ENCODE measurements at places on chromosomes 7 and 10. TPM values are rescaled to one million over a fixed set of nuclear protein-coding genes. Genes with fewer than 3 reads are reported as not detected.

BEND7 gene
- 10.7 TPM for total RNA-seq

- no peak overlapping the region for H3K4me3 ChIP-seq
- no peak overlapping the region for H3K27ac ChIP-seq
- DNase-seq = no peak
- H3K36me3 ChIP-seq = no peaks in the 10 kb centered on the region
- no peaks in the 10 kb centered on the region for H3K27me3 ChIP-seq
Measured at GRCh38 chr10:125296598-125296997, 136.2 kb upstream of the CTBP2 start.

DNA sequence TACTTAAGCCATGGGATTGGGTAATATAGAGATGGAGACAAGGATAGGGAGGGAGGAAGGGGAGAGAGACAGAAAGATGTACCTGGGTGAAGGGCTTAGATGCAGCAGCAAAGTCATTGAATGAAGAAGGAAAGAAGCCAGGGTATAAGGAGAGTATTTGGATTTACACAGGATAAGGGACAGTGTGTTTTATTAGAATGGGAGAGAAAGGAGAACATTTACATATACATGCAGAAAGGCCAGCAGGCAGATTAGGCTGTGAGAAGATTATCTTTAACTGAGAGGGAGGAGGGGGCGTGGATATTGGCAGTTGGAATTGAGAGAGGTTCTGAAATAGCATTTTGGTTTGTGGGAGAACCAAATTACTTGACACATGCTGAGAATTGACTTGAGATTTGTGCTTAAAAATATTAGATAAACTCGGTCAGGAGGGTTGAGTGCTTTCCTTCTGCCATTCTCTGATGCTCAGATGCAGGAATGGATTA is 161.5 kb upstream of the ZNF804B start:
- no peaks in the 10 kb centered on the region for H3K36me3 ChIP-seq
- H3K4me1 ChIP-seq = no peaks in the 10 kb centered on the region
- no peak for DNase-seq
- no peak overlapping the region for H3K27ac ChIP-seq
- H3K4me3 ChIP-seq = no peak overlapping the region
- no peaks in the 10 kb centered on the region for H3K27me3 ChIP-seq

- H3K27ac ChIP-seq = peak overlapping the region; percentile 24
- H3K4me3 ChIP-seq = no peak overlapping the region
- peaks cover 3% of the 10 kb centered on the region for H3K4me1 ChIP-seq
- no peaks in the 10 kb centered on the region for H3K36me3 ChIP-seq
- H3K27me3 ChIP-seq = no peaks in the 10 kb centered on the region
- DNase-seq = no peak
Measured at GRCh38 chr10:51707392-51707791, 8.0 kb upstream of the CSTF2T start.

DNA sequence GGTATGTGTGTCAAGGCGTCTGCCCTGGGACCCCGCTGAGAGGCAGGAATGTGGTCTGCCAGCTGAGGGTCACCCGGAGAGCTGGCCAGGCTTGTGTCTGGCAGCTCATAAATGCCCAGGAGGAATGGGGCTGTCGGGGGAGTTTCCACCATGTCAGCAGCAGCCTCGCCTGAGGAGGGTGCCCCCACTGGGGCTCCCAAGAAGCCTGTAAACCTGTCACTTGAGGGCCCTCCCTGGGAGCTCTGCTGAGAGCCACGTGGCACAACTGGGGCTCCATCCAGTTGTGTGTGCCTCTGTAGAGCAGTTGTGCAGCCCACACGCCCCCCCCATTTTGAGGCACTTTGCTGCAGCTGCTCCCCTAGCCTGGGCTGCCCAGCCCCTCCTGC is 70.6 kb downstream of the NEURL1 start:
- H3K27me3 ChIP-seq = no peaks in the 10 kb centered on the region
- no peak for DNase-seq
- no peak overlapping the region for H3K4me3 ChIP-seq
- no peaks in the 10 kb centered on the region for H3K4me1 ChIP-seq
- H3K27ac ChIP-seq = no peak overlapping the region
- no peaks in the 10 kb centered on the region for H3K36me3 ChIP-seq

PAPSS2 gene
- total RNA-seq = 2.4 TPM

- H3K4me1 ChIP-seq = peaks cover 14% of the 10 kb centered on the region
- peak within 1 kb of the TSS; percentile 92 for H3K27ac ChIP-seq
- H3K36me3 ChIP-seq = no peaks in the 10 kb centered on the region
- H3K4me3 ChIP-seq = peak within 1 kb of the TSS; percentile 82
Measured at GRCh38 chr7:99143853-99144672, at the start of gene SMURF1. Gene SMURF1 (minus strand): TSS chr7:99144108. CDS start chr7:99143780, 328 bp downstream.

DNA sequence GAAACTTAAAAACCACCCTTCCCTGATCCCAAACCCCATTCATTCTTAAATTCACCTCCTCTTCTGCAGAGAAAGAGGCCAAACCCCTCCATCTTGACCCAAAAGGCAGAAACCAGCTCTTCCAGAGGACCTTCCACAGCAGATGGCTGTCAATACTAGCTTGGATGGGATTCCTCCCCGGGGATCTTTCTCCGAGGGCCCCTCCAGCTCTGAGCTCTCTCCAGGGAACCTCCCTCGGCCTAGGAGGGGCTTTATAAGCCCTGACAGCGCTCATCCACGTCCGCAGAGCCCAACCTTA is 5.4 kb downstream of the TNRC18 start:
- peak overlapping the region; percentile 100 for H3K27ac ChIP-seq
- DNase-seq = no peak
- H3K4me1 ChIP-seq = peaks cover 27% of the 10 kb centered on the region
- peak overlapping the region; percentile 94 for H3K4me3 ChIP-seq
- no peaks in the 10 kb centered on the region for H3K36me3 ChIP-seq
- no peaks in the 10 kb centered on the region for H3K27me3 ChIP-seq

DNA sequence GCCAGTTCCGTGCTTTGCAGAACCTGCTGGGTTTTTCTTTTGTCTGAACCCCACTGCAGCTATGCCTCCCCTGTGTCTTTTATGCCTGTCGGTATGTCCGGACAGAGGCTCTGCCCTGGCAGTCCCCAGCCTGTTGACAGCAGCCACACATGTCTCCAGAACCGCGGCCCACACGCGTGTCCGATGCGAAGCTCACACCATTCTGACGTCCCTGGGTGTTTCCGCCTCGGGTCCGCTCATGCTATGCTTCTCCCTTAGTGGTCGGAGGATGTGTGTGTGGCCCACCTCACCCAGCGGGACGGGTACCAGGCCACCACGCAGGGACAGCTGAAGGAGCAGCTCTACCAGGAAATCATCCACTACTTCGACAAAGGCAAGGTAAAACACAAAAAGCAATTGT is 164.6 kb upstream of the NPS start:
- H3K36me3 ChIP-seq = no peaks in the 10 kb centered on the region
- no peaks in the 10 kb centered on the region for H3K27me3 ChIP-seq
- no peaks in the 10 kb centered on the region for H3K4me1 ChIP-seq
- no peak overlapping the region for H3K4me3 ChIP-seq
- DNase-seq = no peak

GRCh38 chr10:24706479-24707118 is 17.1 kb downstream of the ARHGAP21 start:
- H3K4me3 ChIP-seq = no peak overlapping the region
- H3K36me3 ChIP-seq = no peaks in the 10 kb centered on the region
- H3K27me3 ChIP-seq = no peaks in the 10 kb centered on the region
- H3K27ac ChIP-seq = no peak overlapping the region

- no peak overlapping the region for H3K27ac ChIP-seq
- H3K4me3 ChIP-seq = no peak overlapping the region
- no peaks in the 10 kb centered on the region for H3K36me3 ChIP-seq
- H3K27me3 ChIP-seq = no peaks in the 10 kb centered on the region
- peaks cover 5% of the 10 kb centered on the region for H3K4me1 ChIP-seq
- no peak for DNase-seq
Measured at GRCh38 chr10:11678074-11678793, 63.9 kb upstream of the ECHDC3 start.

AGMO gene
- 0.11 TPM for total RNA-seq

JCAD gene
- 44.3 TPM for total RNA-seq

- H3K4me3 ChIP-seq = no peak overlapping the region
- no peak overlapping the region for H3K27ac ChIP-seq
- H3K27me3 ChIP-seq = no peaks in the 10 kb centered on the region
- no peaks in the 10 kb centered on the region for H3K4me1 ChIP-seq
- peak; percentile 8 for DNase-seq
Measured at GRCh38 chr7:104548861-104549260, 220.5 kb downstream of the LHFPL3 start.

GRCh38 chr10:11358011-11358410 is 253.4 kb downstream of the USP6NL start:
- DNase-seq = no peak
- H3K27ac ChIP-seq = no peak overlapping the region
- no peaks in the 10 kb centered on the region for H3K27me3 ChIP-seq
- H3K36me3 ChIP-seq = no peaks in the 10 kb centered on the region

- no peaks in the 10 kb centered on the region for H3K36me3 ChIP-seq
- no peaks in the 10 kb centered on the region for H3K4me1 ChIP-seq
- no peaks in the 10 kb centered on the region for H3K27me3 ChIP-seq
Measured at GRCh38 chr10:131580674-131581073, 269.2 kb upstream of the TCERG1L start.

DNA sequence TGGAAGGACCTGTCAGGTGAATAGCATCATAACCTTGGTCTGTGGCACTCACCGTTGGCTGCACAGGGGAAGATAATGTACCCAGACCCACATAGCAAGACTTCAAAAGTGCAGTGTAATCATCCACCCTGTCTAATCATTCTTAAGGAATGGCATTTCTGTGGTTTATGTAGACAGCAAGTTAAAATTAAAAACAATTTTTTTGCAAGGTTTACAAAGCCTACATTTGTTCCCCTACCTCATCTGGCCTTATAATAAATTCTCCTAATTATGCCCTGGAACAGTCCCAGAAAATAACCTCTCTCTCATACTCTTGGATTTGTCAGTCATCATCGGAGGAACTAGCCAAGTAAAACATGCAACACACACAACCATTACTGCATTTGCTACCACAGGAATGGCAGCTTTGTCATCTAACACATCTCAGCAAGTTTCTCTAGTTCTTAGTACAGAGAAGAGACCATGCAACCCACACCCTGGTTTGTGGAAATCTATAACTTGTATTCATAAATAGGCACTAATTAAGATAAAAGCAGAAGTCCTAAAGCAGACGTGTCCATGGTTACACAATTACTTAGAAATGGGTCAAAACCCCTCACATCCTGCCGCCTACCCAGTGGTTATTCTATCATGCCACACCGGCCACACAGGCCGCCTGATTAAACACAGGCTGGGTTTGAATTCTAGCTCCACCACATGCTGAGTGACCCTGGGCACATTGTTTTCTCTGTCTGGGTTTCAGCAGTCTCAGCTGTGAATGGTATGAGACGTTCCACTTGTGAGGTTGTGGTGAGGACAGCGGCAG is 19.1 kb downstream of the ABLIM1 start:
- no peaks in the 10 kb centered on the region for H3K36me3 ChIP-seq
- H3K27ac ChIP-seq = peak overlapping the region; percentile 4
- no peak overlapping the region for H3K4me3 ChIP-seq
- peaks cover 37% of the 10 kb centered on the region for H3K4me1 ChIP-seq

- no peak for DNase-seq
- H3K4me3 ChIP-seq = no peak overlapping the region
- H3K27me3 ChIP-seq = no peaks in the 10 kb centered on the region
- no peaks in the 10 kb centered on the region for H3K36me3 ChIP-seq
- no peak overlapping the region for H3K27ac ChIP-seq
Measured at GRCh38 chr7:147304376-147304775, 1187.8 kb downstream of the CNTNAP2 start.

ZNF655 gene
- total RNA-seq = 118 TPM

- peaks cover 4% of the 10 kb centered on the region for H3K4me1 ChIP-seq
- H3K36me3 ChIP-seq = no peaks in the 10 kb centered on the region
- H3K4me3 ChIP-seq = peak overlapping the region; percentile 87
- peak; percentile 50 for DNase-seq
Measured at GRCh38 chr7:102434039-102434486, 688 bp downstream of the ORAI2 start.

- H3K4me3 ChIP-seq = no peak overlapping the region
- H3K4me1 ChIP-seq = no peaks in the 10 kb centered on the region
- no peaks in the 10 kb centered on the region for H3K27me3 ChIP-seq
- peaks cover 3% of the 10 kb centered on the region for H3K36me3 ChIP-seq
Measured at GRCh38 chr7:129925416-129926002, 27.3 kb downstream of the UBE2H start.

SUFU gene
- 14.2 TPM for total RNA-seq

TMEM225B gene
- total RNA-seq = 0.81 TPM

DNA sequence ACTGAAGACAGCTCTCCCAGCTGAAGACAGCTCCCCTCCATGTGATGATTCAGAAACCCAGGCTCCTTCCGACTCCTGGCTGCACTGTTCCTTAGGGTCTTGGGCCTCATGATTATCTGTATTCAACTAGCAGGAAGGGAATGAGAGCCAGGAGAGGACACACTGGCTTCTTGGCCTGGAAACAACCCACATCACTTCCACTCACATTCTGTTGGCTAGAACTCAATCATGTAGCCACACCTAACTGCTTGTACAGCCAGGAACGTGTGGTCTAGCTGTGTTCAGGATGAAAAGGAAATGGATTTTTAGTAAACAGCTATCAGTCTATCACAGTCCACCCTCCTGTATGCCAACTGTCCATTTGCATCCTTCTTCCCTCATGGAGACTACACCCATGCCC is 30.5 kb upstream of the XPNPEP1 start:
- H3K27me3 ChIP-seq = no peaks in the 10 kb centered on the region
- H3K27ac ChIP-seq = no peak overlapping the region
- peaks cover 10% of the 10 kb centered on the region for H3K4me1 ChIP-seq
- no peak overlapping the region for H3K4me3 ChIP-seq
- peak; percentile 74 for DNase-seq

- H3K27ac ChIP-seq = no peak overlapping the region
- H3K4me1 ChIP-seq = peaks cover 11% of the 10 kb centered on the region
- no peak for DNase-seq
- H3K4me3 ChIP-seq = no peak overlapping the region
Measured at GRCh38 chr7:16916105-16916639, 34.4 kb upstream of the AGR3 start.

GRCh38 chr7:42342381-42342780 is 105.4 kb upstream of the GLI3 start:
- H3K36me3 ChIP-seq = no peaks in the 10 kb centered on the region
- DNase-seq = no peak
- H3K27me3 ChIP-seq = no peaks in the 10 kb centered on the region
- H3K4me3 ChIP-seq = no peak overlapping the region
- H3K27ac ChIP-seq = peak overlapping the region; percentile 66

DNA sequence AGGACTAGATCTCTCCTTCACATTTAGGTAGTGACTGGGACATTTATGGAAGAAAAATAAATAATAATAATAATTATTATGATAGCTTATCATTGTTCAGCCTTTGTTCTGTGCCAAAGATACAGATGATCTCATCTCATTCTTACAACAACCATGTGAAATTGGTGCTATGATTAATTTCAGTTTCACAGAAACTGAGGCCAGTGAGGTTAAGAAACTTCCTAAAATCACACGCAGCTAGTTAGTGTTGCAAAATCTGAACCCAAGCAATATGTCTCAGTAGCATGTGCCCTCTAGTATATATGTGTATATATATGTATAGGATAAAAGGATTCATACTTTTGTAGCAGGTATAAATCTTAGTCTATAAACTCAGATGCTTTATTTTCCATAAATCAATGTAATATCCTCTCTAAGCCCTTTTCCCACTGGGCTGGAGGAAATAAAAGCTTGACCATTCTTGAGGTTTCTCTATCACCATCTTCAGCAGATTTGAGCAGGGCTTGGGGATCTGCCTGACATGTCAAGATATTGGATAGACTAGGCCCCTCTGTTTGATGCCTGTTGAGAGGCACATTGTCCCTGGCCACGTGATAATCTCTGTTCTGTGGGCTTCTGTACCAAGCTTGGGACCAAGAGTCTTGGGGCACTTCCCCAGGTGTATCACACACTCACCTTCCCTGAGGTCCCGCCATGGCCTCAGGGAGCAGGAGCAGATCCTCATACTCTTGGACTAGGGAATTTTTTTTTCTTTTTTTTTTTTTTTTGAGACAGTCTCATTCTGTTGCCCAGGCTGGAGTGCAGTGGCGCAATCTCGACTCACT is 172.6 kb upstream of the NRP1 start:
- peak; percentile 31 for DNase-seq
- no peak overlapping the region for H3K27ac ChIP-seq
- H3K27me3 ChIP-seq = no peaks in the 10 kb centered on the region
- no peaks in the 10 kb centered on the region for H3K4me1 ChIP-seq
- no peak overlapping the region for H3K4me3 ChIP-seq
